Astrocyte of the hippocampus (primary cell): ENCODE measurements at places on chromosomes 3 and 15.

DNA sequence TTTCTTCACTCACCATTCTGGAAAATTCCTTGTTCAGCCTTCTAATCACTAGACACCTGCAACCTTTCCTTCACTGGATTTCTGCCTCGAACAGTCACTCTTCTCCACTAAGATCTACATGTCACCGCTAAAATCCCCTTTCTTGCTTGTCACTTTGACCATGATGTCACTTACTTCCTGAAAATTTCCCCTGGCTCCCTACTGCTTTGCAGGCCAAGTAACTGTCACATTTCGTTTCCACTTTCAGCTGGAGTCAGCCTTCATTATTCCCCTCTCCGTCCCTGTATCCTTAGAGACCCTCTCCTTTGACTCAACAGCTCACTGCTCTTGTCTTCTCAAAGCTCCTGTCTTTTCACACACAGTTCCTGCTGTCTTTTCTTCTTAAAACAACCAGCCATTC is 15.9 kb downstream of the CHL1 start:
- no peak for DNase-seq

DNA sequence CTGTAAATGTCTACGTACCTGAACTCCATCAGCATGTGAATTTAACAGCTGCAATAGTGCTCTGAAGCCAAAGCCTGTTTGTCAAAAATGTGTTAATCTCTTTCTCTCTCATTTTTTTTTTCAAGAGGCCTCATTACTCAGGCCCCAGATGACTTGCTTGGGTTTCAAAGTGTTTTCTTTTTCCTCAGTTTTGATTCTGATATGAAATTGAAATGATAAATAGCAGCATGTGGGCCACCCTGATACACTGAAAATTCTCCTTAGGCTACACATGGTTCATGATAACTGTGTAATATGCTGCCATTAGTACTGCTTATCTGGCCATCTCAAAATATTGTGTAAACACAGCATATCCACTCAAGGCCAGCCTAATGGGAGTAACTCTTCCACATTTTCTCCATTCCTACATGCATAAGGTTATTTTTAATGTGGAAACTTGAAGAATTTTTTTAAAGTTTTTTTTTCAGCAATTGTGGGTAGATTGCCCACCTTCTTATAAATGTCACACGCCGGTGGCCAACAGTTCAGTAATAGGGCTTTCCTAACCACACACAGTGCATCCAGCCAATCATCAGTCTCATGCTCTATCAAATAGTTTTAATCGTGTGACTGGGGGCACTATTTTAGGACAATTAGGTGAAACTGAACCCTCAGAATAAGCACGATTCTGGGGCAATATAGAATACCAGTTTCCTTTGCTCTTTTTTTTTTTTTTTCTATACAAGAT is 13.1 kb upstream of the DENND4A start:
- no peak for DNase-seq

- no peak for DNase-seq
Observed at GRCh38 chr3:35500641-35501350, 138.5 kb upstream of the ARPP21 start.

DNA sequence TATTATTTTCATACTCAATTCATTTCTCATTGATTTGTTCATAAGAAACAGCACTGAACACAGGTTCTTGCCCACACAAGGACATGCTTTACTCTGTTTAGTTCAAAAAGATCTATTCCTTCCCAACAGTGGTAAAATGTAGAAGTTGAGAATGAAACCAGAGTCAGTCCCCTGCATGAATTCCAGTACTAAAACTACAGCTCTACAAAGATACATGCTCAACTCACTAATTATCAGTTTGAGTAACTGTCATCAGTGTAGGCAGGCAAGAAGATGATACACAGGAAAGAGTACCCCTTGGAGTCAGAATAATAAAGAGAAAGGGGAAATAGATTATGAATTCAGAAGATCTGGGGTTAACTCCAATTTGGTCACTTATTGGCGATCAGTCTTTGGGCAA is 43.2 kb downstream of the NR2E3 start:
- no peak for DNase-seq

GRCh38 chr3:22585911-22586310 is 617.2 kb upstream of the UBE2E2 start:
- DNase-seq, result peak; percentile 2

- no peak for DNase-seq
Observed at GRCh38 chr15:57784081-57784511, 77.6 kb downstream of the POLR2M start.
